ENCODE measurements at places on chromosomes 4 and X.

GRCh38 chr4:170589597-170590191 lies 499.9 kb upstream of the AADAT start:
- no peak for DNase-seq

DNA sequence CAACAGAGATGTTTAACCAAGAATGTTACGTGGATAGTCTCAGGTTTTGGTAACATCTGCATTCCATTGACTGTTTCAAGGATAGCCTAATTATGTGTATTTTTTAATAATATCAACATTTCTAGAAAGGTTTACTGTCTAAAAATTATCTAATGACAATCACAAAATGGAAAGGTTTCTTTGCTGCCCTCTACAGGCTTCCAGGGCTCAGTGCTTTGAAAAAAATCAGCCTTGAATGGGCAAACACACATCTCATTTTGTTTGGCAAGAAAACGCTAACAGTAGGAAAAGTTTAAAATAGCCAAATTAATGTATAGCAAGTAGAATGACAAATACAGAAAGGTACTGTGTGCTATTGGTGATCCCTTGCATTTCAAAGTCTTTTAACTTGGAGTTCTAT lies 223.4 kb upstream of the PRPS2 start:
- no peak for DNase-seq

- no peak for DNase-seq
These were observed 710.0 kb downstream of the IL1RAPL1 start for GRCh38 chrX:29297171-29297800.

DNA sequence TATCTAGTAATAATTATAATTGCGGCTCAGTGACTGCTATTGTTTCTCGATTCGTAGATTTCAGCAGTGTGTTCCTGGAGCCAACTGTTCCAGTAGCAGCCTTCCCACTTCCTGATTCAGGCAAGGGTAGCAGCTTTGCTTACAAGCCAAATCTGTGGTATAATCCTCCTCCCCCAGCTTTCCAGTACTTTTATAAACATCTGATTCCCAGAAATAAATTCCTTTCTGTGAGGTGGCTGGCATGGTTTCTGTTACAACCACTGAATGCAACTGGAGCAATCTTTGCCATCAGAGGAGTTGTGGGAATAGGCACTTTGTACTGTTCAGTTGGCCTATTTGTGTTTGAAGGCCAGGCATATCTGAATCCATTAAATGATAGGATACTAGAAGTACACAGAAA lies 80.0 kb downstream of the GLRA3 start:
- DNase-seq: no peak

GRCh38 chr4:98605216-98605615 lies 53.2 kb downstream of the TSPAN5 start:
- no peak for DNase-seq

- DNase-seq: no peak
These were observed 4.4 kb downstream of the TASL start for GRCh38 chrX:30573125-30573524.

DNA sequence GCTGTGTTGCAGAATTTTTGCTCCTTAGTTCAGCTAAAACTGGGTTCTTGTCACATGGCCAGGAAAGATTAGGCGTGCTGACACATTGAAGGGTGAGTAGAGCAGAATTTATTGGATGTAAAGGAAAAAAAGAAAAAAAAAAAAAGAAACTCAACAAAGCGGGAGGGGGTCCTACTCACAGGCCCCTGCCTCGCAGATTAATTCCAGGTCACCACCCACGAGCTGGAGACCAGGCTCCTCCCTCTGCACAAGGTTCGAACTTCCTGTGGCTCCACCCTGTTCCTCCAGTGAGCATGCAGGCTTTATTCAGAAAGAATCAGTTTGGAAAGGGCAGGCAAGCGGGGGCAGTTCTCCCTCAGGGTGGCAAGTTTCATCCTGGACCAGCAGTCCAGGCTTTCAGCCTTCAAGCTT lies 17.1 kb downstream of the MGST2 start:
- no peak for DNase-seq

All from CD4-positive, alpha-beta T cell treated with Interleukin-15 for 4 hours (primary cell).